GM13977 (cell line): ENCODE measurements at places on chromosomes 13 and 19.
A peak's percentile ranks its signal among the peaks of the same experiment; 100 is the strongest.

GRCh38 chr19:12983091-12983490 lies 12.2 kb upstream of the NFIX start:
- no peak for DNase-seq

DNA sequence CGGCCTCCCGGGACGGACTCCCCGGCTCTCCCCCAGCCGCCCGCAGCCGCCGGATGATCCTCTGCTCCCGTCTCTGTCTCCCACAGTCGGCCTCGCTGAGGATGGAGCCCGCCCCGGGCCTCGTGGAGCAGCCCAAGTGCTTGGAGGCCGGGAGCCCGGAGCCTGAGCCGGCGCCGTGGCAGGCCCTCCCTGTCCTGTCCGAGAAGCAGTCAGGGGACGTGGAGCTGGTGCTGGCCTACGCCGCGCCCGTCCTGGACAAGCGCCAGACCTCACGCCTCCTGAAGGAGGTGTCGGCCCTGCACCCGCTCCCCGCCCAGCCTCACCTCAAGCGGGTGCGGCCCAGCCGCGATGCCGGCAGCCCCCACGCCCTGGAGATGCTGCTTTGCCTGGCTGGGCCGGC lies 6.8 kb downstream of the ADAT3 start:
- no peak for DNase-seq

DNA sequence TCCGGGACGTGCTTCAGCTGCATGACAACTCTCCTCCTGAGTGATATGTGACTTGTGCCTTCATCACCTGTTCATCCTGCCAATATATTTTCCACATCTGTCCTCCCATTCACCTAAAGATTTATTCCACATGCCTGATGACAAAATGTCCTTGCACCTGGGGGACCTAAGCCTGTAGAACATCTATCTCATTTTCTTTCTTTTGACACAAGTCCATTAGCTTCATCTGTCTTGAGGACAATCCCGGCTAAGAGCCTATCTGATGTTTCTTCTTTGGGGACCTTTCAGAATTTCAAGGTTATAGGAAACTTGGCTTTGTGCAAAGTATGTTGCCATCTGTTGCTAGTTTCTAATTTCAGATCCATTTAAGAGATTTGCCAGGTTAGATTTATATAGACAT lies 41.1 kb downstream of the ITGBL1 start:
- DNase-seq, result no peak

DNA sequence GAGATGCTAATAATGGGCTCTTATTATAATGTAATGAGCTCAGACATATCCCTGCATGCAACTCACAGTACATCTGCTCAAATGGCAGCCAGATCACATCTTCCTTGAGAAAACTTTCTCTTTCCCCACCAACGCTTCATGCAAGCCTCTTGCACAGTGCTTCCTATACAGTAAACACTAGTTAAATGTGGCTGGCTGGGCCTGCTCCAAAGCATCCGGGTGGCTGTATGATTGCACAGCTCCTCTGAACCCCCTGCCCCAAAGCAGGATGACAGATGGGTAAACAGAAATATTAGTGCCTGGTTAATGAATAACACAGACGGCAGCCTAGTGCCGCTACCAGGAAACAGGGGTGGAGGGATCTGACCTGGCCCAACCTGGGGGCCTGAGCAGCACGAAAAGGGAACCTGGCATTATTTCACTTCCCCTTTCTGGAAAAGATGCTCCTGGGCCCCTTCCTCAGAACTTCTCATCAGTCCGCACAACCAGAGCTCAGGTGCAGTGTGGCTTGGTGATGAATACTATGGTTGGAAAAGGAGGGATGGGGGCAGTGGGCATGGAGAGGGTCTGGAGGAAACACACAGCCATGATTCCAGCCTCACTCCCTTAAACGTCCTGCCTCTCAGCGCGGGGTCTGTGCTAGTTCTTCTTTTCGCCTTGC lies 10.8 kb downstream of the FFAR2 start:
- DNase-seq, result no peak

DNA sequence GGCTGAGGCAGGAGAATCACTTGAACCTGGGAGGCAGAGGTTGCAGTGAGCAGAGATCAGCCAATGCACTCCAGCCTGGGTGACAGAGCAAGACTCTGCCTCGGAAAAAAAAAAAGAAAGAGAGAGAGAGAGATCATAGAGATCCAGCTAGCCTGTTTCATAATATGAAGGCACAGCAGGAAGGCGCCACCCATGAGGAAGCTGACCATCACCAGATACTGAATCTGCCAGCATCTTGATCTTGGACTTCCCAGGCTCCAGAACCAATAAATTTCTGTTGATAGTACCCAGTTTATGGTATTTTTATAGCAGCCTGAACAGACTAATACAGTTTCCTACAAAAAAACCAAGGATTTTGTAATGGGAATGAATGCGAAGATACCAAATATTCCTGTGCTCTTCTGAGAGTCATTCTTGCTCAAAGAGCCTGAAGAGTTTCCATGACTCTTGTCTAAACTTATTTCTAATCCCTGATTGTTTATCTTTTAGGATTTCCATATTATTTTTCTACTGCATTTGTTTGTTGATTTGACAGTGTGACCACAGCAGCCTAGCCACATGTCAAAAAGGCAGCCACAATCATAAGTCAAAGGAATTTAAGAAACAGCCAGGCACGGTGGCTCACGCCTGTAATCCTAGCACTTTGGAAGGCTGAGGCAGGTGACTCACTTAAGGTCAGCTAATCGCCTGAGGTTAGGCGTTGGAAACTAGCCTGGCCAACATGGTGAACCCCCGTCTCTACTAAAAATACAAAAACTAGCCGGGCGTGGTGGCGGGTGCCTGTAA lies 37.7 kb upstream of the PDCD5 start:
- no peak for DNase-seq

DNA sequence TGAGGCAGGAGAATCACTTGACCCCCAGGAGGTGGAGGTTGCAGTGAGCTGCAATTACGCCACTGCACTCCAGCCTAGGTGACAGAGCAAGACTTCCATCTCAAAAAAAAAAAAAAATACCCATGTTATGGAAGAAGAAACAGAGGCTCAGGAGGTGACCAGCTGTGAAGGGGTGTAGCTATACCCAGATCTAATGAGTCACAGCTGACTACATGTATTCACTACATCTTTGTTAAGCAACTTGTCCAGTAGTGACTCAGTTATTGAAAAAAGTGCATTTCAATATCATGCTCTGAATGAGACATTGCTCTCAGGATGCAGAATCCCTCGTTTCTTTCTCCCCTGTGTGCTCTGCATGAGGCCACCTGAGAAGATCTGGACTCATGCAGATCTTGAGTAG lies 16.1 kb upstream of the SPART start:
- DNase-seq, result no peak

GRCh38 chr19:35344511-35345031 lies 3.1 kb upstream of the FFAR1 start:
- DNase-seq, result no peak

GRCh38 chr19:49069026-49069425 lies 3.5 kb downstream of the KCNA7 start:
- no peak for DNase-seq

DNA sequence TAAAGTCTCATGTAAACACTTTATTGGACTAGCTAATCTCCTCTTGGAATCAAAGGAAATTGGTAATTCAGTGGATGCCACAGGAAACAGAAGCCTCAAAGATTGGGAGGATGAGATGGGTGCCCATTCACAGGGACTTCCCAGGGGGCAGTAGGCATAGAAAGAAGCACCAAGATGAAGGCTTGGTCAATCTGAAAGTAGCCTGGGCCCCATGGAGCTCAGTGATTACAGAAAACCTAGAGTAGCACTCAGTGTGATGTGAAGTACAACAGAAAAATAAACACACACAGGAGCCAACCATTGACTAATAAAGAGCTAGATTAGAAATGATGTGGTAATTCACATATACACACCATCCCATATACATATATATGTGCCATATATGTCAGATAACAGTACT lies 560.6 kb downstream of the TBC1D4 start:
- no peak for DNase-seq

GRCh38 chr19:23254141-23254910 lies 4.1 kb upstream of the ZNF724 start:
- DNase-seq, result no peak

DNA sequence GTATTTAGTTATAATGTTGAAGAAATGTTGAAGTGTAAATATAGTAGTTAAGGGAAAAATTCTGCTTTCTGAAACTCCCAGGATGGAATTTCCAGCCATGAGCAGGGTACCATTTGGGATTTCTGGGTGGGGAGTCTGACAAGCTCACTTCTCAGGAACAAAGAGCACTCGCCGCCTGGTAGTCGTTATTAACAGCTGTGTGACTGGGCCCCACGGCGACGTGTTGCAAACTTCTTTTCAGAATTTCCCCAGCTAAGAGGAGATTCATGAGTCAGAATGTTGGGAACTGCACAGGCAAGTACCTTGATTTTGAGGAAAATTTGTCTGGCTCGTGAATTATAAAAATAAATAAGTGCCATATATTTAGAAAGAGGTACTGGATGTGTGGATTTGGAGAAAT lies 103.7 kb downstream of the LACC1 start:
- no peak for DNase-seq

DNA sequence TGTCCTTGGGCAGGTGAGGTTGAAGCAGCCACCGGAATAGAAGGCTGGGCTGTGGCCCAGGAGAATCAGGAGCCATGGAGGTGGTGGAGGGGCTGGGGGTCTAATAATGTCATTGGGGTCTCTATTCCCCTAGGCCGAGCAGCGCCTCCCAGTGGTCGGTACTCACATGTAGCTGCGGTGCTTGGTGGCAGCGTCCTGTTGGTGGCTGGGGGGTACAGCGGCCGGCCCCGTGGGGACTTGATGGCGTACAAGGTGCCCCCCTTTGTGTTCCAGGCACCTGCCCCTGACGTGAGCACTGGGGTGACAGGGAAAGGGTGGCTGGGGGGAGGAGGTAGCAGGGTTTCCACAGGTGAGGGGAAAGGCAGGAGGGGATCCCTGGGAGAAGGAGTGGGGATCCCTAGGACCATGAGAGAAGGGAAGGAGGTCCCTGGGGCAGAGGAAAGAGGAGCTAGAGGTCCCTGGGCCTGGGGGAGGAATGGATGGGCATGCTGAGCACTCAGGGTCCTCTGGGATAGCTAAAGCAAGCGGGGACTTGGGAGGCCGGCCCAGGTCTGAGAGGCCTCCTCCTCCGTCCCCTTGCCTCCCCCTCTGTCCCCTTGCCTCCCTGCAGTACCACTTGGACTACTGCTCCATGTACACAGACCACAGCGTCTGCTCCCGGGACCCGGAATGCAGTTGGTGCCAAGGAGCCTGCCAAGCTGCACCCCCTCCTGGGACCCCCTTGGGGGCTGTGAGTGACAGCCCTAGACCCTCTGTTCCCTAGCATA lies 18.1 kb downstream of the MEGF8 start:
- no peak for DNase-seq

- DNase-seq, result peak; percentile 76
Observed at GRCh38 chr19:46014941-46015686, 7.7 kb downstream of the PGLYRP1 start.

DNA sequence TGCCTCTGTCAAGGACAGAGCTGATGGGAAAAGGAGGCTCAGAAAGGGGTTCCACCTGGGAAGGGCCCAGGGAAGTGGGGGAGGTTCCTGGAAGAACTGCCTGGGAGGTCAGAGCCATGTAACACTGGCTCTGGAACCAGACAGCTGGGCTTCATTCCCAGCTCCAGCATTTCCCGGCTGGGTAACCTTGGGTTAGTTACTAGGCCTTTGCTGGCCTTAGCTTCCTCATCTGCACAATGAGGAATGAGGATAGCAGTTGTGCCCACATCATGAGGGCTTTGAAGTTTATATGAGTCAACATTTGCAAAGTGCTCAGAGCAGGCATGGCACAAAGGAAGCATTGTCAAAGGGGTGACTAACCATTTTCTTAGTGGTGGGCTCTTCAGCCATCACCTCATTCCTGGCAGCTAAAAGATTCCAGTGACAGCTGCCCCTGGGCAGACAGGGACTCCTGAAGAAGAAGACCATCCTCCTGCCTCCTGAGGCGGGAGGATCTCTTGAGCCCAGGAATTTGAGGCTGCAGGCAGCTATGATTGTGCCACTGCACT lies 1.7 kb upstream of the DNAJB1 start:
- no peak for DNase-seq

DNA sequence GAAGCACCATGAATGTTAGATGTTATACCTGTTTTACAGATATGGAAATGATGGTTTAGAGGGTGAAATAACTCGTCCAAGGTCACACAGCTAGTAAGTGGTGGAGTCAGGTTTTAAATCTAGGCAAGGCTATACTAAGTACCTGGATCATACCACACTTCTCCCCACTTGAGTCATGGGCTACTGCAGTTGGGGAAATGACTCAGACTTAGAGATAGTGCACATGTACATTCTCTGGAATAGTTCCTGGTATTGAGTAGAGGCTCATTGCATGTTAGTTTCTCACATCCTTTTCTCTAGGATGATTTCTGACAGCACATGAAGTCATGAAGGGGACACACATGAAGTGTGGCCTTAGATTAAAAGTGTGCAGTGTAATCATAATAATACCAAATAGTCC lies 76.2 kb upstream of the TNFSF11 start:
- DNase-seq, result peak; percentile 30

GRCh38 chr19:55087542-55087901 lies 11.9 kb downstream of the EPS8L1 start:
- no peak for DNase-seq

DNA sequence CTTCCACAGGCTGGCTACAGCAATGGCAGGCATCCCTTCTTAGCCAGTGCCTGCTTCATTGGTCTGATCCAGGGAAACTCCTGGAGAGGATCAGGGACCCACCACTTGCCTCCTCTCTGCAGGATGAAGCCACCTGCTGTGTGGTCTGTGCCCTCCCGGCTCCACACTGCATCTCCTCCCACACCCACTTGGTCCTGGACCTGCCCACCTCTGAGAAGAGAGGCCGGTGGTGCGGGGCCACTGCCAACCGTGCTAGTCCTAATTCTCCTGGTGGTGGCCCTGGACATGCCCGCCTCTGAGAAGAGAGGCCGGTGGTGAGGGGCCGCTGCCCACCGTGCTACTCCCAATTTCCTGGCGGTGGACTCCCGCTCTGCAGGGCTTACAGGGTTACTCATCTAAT lies 98.8 kb downstream of the COL4A1 start:
- no peak for DNase-seq

GRCh38 chr19:1767464-1767933 lies 14.2 kb downstream of the ONECUT3 start:
- DNase-seq, result peak; percentile 92

DNA sequence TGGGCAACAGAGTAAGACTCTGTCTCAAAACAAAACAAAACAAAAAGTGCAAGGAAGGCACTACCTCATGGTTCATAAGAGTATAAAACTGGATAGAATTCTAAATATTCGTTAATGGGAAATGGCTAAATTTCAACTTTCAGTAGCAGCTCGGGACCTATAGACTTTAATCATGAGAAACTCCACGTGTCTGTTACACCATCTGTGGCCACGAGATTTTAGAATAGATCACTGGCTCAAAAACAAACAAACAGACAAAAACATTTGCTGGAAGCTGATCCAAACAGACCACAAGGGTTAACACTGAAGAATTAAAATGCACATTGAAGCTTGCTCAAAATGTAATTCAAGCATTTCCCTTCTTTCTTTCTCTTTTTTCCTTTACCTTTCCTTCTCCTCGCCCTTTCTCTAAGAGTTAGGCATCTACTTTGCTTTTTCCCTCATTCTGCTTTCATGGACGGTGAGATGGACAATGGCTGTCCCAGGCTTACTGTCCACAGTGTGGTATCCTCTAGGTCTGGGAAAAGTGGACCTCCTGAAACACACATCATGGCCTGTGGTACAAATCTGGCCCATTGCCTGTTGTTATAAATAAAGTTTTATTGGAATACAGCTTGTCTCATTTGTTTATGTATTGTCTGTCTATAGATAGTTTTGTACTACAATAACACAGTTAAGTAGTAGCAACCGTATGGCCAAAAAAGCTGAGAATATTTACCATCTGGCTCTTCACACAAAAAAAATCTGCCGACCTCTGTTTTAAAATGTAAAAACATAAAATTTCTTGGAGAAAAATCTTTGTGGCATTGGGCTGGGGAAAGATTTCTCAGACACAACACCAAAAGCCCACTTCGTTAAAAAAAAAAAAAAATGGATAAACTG lies 10.3 kb downstream of the ELAVL1 start:
- DNase-seq, result no peak
